ENCODE measurements at places on chromosomes 16 and 17. TPM values are rescaled to one million over a fixed set of nuclear protein-coding genes. Genes with fewer than 3 reads are reported as not detected.

Gene TLCD2
- polyA plus RNA-seq = 6.7 TPM

Gene CFAP20
- polyA plus RNA-seq = 69.0 TPM

Gene IRF8
- polyA plus RNA-seq = 5.4 TPM

Gene SDR42E1
- polyA plus RNA-seq = 19.6 TPM

- no peak for DNase-seq
These were observed 10.2 kb downstream of the CAPN15 start for GRCh38 chr16:537415-538335.

DNA sequence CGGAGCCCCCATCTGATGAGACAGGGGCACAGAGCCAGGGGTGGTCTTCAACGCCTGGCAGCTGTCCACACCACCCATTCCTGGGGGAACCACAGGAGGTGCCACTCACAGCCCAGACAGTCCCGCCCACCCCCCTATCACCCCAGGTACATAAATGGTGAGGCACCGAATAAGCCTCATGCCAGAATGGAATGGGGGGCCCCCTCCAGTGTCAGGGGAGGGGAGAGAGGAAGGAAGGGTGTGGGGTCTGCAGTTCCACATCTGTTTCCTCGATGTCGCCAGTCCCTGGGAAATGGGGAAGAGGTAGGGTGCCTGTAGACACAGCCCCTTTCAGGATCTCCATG is 1.7 kb downstream of the TMC6 start:
- no peak for DNase-seq

- no peak for DNase-seq
These were observed 22.5 kb upstream of the MEAK7 start for GRCh38 chr16:84526794-84527531.

- DNase-seq = peak; percentile 70
These were observed 8.8 kb downstream of the JUP start for GRCh38 chr17:41777574-41778188.

Gene GNG13
- 0.42 TPM for polyA plus RNA-seq

Gene PHOSPHO1
- 1.3 TPM for polyA plus RNA-seq

Gene KIF1C
- polyA plus RNA-seq = 83.5 TPM

Gene NPTX1
- polyA plus RNA-seq = 1.00 TPM

- no peak for DNase-seq
These were observed 5.8 kb upstream of the VPS35L start for GRCh38 chr16:19549673-19550072.

- no peak for DNase-seq
These were observed 135.4 kb upstream of the CHMP6 start for GRCh38 chr17:80855948-80856862.

All from left kidney (tissue), 8 donors.